ENCODE measurements at places on chromosomes 12 and 14.

DNA sequence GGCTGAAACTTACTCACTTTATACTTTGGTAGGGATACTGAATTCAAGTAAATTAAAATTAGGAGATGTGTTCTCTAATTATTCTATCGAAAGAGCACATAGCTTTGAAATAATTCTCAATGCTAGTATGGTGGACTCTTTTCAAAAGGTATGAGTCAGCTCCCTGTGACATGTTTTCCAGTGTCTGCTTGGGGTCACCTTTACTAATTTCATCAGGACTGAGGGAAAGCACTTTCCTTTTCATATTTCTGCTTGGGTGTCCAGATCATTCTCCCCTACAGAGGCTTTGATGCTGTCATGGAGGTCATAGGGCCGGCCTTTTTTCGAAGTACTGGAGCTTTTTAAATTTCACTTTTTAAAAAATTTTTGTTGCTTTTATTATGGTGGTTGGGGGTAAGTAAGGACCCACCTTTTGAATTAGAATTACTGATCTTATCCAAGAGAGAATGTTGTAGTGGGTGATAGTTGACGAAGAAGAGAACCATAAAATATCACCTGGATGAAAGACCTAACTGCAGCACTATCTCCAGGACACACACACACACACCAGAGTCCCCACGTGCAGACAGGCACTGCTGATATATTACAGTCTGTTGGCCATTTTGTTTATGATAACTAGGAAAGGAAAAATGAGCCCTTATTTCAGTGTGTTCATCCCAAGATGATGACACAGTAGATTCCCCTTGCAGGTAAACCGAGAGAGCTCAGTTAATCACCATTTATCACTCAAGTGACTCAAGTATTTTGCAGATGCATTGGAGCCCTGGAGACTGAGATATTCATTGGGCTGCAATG lies 558.6 kb downstream of the DIO2 start:
- no peak for DNase-seq

GRCh38 chr12:28618772-28619171 lies 428.5 kb downstream of the CCDC91 start:
- DNase-seq = no peak

GRCh38 chr14:96098309-96098998 lies 59.3 kb downstream of the C14orf132 start:
- no peak for DNase-seq

DNA sequence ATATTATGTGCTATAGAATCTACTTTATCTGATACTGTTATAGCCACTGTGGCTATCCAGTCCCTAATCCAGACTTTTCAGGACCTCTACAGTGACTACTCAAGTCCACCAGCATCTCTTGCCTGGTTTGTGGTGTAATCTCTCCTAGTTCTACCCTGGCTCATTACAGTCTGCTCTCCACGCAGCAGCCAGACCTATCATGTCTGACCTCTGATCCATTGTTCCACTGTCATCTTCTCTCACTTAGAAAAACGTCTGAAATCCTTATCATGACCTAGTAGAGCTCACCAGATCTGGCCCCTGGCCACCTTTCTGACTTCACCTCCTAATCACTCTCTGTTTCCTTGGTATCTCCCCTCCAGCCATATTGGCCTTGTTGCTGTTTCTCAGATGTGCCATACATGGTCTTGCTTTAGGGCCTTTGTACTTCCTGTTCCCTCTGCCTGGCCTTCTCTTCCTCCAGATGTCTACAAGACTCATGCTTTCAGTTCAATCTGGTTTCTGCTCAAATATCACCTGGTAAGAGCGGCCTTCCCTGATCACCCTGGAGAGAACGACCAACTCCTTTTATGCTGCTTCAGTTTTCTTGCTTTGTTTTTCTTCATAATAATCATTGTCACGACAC lies 475.5 kb downstream of the AACS start:
- DNase-seq = no peak

GRCh38 chr14:68795597-68796417 lies 2.9 kb upstream of the ZFP36L1 start:
- DNase-seq = peak; percentile 94

- DNase-seq = peak; percentile 5
Measured at GRCh38 chr14:52467515-52468266, 84.6 kb downstream of the TXNDC16 start.

DNA sequence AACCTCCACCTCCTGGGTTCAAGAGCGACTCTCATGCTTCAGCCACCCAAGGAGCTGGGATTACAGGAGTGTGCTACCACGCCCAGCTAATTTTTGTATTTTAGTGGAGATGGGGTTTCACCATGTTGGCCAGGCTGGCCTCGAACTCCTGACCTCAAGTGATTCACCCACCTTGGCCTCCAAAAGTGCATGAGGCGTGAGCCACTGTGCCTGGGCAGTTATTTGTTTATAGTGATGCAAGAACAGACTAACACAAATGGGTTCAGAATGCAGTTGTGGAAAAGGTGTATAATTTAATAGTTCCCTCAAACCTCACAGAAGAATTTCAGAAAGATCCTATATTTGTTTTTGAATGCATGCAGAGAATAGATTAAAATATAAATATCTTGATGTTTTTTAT lies 447.1 kb downstream of the ZFP36L1 start:
- no peak for DNase-seq

DNA sequence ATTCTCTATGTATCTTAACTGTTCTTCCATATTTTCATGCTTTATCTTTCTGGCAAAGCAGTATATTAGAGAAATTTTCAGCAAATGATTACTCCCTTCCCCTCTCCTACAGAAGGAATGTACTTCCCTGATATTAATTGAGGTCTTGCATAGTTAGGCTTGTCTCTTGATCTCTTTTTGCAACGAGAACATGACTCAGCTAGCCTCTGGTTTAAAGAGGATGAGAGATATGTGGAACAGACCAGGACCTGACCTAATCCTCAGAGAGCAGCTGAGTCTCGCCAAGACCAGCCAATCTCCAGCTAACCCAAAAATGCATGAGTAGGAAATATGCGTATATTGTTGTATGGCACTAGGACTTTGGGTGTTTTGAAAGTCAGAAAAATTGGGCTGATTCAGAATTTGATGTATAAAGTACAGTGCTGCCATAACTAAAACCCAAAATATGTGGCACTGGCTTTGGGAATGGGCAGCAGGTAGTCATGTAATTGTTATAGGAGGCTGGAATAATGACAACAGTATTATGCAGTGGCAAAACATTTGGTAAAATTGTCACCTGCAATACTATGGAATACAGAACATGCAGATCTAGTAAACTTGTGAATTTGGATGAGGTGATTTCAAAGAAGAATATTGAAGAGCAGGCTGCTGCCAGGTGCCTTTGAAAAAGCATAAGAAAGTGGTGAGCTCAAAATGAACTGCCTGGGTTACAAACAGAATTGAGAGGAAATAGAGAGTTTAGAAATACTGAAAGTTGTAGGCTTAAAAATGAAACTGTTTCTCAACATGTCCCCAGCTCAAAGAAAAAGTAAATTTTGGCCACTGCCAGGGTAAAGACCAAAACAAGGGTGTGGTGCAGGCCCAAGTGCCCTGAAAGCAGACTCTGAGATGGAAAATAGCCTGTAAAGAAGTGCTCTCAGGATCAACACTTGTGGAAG lies 9.3 kb upstream of the USP15 start:
- DNase-seq = no peak

DNA sequence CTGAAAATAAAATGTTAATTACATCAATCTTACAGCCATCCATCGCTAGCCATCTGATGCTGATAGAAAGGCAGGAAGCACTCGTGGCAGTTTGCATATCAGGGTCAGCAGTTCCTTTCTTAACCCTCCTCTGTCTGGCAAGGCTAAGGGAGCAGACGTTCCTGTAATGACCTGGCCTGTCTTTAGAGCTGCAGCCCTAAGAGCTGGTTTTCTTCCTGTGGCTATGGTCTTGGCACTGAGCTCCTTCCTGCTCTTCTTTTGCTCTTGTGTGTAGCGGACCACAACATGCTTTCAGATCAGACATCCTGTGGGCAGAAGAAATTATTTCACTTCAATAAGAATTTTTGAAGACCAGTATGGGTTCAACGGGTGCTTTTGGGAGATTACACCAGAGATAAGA lies 170.4 kb downstream of the DAD1 start:
- no peak for DNase-seq

DNA sequence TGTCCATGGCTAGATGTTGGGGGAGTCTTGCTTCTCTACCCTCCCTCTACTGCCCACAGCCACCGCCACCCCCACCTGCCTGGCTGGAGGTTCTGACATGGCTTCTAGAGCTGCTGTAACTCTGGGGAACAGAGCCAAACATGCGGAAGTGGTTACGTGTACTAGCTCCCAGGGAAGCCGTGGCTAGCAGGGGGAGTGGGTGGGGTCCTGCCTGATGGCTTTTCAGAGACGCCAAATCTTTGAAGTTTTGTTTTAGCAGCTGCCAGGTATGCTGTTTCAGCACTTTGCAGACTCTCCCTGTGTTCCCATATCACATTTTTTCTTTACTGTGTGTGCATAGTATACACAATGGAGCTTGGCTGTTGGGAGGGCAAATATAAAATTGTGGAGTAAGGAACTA lies 150.3 kb downstream of the TGFB3 start:
- DNase-seq = peak; percentile 63

GRCh38 chr12:11553871-11554533 lies 95.5 kb upstream of the ETV6 start:
- DNase-seq = peak; percentile 75

DNA sequence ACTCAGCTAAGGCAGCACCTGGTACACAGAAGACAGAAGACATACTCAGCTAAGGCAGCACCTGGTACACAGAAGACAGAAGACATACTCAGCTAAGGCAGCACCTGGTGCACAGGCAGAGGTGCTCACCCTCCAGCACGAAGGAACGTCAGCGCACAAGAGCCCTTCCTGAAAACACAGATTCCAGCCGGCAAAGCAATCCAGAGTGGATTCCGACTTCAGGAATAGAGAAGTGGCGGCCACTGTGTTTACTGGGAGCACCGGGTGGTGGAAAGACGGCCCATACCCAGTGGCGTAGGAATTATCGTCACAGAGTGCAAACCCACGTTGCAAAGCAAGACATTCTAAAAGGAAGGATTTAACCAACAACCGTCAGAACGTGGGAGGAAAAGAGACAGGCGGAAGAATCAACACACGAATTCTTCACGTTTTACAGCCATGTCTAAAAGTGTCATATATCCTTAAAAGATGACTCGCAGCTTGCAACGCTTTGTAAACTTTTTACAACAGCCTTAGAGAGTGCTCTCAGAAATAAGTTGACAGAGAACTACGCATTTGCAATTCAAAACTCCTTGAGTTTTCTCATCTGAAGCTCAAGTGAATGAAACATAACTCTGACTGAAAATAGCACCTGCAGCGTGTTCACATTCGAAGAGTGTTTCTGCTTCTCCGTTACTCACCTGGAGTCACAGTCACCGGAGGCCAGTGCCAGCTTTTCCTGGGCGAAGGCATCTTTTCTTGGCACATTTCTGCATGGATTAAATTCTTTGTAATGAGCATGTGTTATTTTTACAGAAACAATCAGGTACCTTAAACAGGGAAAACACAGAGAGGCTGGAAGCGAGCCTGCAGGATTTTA lies 55.8 kb upstream of the GALNT9 start:
- no peak for DNase-seq

DNA sequence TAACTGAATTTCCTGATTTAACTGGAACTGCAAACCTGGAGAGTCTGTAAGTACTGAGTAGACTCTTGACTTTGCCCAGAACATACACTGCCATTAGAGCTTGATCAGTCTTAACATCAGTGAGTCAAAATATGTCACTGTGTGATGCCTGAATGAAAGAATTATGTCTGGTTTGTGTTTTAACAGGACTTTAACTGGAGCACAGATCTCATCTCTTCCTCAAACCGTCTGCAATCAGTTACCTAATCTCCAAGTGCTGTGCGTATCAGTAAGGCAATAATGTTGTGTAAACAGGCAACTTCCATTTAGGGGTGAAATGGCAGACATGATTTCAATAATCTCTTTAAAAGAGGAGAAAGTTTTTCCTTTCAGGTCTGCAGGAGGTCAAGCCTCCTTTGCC lies 97.0 kb downstream of the ZFC3H1 start:
- no peak for DNase-seq

DNA sequence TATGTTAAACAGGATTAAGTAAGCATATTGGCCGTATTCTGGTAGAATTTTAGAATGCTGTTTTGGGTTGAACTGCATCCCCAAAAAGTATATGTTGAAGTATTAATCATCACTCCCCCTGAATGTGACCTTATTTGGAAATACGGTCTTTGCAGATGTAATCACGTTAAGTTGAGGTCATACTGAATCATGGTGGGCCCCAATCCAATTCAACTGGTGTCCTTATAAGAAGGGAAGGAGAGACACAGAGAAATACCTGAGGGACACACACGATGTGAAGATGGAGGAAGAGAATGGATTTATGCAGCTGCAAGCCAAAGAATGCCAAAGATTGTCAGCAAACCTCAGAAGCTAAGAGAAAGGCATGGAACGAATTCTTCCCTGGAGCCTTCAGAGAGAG lies 268.6 kb downstream of the ITPR2 start:
- DNase-seq = no peak

DNA sequence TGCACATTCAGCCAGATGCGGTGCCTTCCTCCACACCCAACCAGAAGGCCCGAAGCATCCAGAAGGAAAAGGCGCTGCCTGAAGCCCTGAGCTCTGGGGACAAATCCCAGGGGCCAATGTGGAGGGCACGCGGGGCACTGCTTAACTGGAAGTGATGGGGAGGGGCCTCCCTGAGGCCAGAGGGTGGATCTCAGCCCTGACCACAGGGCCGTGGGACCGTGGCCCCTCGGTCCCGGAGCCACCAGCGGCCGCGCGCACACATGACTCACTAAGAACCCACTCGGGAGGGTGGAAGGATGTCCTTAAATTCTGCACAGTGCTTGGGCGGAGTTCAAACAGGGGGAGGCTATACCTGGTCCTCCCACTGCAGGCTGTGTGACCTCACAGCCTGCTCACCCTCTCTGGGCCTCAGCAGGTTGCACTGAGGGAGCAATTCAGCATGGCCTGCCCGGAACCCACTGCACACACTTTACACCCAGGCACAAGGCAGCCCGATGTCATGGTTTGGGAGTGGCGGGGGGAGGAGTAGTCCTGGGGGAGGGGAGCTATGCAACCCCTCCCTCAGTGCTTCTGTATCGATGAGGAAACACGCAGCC lies 89.5 kb downstream of the RFLNA start:
- no peak for DNase-seq

DNA sequence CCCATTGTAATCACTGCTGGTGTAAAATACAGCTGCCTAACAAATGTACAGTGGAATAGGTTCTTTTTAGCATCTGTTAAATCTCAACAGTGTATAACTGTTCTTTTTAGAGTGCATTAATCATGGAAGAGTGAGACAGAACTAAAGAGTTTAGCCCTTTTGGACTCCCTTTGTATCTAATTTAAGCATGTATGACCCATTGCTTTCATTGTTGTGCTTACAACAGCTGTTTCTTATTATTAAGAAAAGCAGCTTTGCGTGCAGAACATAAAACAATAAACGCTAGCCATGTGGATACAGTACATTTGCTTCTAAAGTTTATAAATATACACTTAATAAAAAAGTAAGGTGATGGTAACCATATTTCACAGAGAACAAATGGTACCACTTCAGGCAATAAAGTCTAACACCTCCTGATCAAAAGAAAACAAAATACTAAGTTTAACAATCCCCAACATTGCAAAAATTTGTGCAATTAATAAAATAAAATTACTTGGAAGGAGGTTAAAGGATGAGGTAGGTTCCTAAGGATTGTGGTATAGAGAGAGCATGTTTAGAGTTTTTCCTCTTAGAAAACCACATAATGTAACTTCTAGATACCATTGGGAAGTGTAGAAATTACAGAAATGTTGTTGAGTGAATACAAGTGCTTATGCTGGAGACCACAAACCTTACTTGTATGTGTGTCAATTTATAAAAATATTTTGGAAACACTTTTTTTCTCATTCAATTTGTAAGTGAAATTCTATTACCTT lies 448.7 kb downstream of the SLC6A15 start:
- no peak for DNase-seq
